RCC 7860 (cell line): ENCODE measurements at places on chromosomes 2 and 18.

GRCh38 chr2:19098467-19099160 lies 259.8 kb downstream of the OSR1 start:
- no peak for DNase-seq

- DNase-seq = no peak
These were observed 17.3 kb downstream of the PAX3 start for GRCh38 chr2:222281506-222281905.

GRCh38 chr18:56913941-56914340 lies 232.9 kb upstream of the BOD1L2 start:
- no peak for DNase-seq

DNA sequence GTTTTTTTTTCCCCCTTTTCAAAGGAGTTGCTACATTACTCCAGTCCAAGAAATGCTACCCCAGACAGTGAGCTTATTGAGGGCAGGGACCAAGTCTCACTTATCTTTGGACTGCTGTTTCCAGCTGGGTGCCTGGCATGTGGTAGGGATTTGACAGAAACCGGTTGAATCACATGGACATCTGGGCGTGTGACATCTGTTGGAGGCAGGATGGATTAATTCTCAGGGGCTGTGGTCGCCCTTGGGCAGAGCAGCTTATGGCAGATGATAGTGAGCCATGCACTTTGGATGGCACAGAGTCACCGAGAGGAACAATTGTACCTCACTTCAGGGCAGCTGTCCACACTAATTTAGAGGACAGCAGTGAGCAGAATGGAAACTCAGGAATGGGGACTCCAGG lies 254.6 kb upstream of the ID2 start:
- no peak for DNase-seq

- DNase-seq = no peak
These were observed 90.5 kb downstream of the USP40 start for GRCh38 chr2:233476063-233476410.

GRCh38 chr18:11279461-11279860 lies 130.1 kb upstream of the PIEZO2 start:
- DNase-seq = peak; percentile 56

DNA sequence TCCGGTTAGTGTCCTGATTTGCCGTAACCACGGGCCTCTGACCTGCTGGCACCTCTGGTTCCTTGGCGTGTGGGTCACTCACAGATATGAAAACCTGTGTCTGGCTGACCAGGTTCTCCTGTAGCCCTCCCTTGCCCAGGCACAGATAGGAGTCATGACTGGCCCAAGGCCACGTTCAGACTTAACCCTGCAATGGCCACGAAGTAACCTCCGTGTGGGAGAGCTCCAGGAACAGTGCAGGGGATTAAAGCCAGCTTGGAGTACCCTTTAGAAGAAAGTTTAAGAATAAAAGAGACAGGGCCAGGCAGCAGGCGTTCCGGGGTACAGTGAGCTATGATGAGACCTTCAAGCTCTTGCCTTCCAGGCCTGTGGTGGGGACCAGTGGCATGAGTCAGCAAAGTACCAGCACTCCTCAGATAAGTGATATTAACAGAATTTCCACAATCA lies 25.5 kb downstream of the CENPO start:
- DNase-seq = no peak

GRCh38 chr2:158498749-158499136 lies 42.0 kb downstream of the PKP4 start:
- DNase-seq = no peak

DNA sequence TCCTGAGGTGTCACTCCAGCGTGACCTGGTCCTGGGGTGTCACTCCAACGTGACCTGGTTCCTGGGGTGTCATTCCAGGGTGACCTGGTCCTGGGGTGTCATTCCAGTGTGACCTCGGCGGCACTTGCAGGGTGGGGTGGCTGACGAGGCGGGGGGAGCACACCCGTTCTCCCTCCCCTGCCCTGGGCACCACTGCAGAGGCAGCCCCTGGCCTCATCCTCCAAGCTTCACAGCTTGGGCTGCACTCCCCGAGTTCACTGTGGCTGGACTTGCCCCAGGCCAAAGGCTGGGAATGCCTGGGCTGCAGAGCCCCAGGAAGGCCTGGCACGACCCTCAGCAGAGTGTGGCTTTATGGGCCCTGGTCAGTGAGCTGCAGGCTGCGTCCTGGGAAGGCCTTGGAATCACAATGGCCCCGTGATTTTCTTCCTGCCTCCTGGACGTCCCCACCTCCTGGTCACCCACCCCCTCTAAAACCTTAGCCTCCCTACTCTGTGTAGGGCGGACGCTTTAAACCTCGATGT lies 88.3 kb downstream of the NFATC1 start:
- no peak for DNase-seq

GRCh38 chr2:9406529-9407362 lies 16.6 kb downstream of the ITGB1BP1 start:
- DNase-seq = no peak

- DNase-seq = no peak
These were observed 153.7 kb upstream of the VRK2 start for GRCh38 chr2:57892920-57893319.

DNA sequence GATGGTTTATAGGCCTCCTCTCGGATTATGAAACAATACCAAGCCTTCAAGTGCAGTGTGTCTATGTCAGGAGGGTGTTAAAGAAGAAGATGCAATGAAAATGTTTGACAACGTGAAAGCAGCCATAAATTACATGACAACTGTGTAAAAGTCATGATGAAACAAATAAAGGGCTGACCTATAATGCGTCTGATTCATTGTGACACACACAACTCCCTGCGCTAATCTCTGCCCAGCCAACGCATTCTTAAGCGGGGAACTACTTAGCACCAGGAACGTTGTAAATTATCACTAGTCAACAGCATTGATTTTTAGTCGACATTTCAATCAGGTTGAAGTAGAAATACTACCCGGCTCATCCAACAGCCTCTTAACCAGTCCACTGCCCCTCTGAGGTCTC lies 26.8 kb downstream of the BCL11A start:
- no peak for DNase-seq

- no peak for DNase-seq
These were observed 100.1 kb upstream of the TLK1 start for GRCh38 chr2:171260471-171261424.
